ENCODE measurements at places on chromosomes 5 and 9. TPM values are rescaled to one million over a fixed set of nuclear protein-coding genes. Genes with fewer than 3 reads are reported as not detected.

- H3K27ac ChIP-seq: no peak overlapping the region
- H3K4me3 ChIP-seq: no peak overlapping the region
- no peaks in the 10 kb centered on the region for H3K27me3 ChIP-seq
- no peak for DNase-seq
- no peaks in the 10 kb centered on the region for H3K36me3 ChIP-seq
- no peaks in the 10 kb centered on the region for H3K4me1 ChIP-seq
These were observed 100.0 kb upstream of the PLCXD3 start for GRCh38 chr5:41610386-41610785.

- H3K4me1 ChIP-seq: no peaks in the 10 kb centered on the region
- H3K4me3 ChIP-seq: no peak overlapping the region
- no peaks in the 10 kb centered on the region for H3K27me3 ChIP-seq
- H3K27ac ChIP-seq: no peak overlapping the region
- no peaks in the 10 kb centered on the region for H3K36me3 ChIP-seq
These were observed 285.6 kb downstream of the RASEF start for GRCh38 chr9:82777366-82777765.

DNA sequence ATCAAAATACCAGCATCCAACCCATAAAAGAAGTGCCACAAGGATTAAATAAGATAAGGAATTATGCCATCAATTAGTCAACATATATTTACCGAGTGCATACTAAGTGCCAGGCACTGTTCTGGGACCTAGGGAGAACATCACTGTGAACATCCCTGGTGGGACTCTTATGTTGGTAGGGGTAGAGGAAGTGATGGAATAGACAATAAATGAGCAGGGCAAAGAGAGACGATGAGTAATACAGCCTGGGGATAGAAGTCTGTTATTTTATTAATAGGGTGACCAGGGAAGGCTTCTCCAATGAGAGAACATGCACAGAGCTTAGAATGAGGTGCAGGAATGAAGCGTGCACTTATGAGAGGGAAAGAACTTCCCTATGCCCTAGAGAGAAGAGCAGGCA lies 47.4 kb upstream of the VLDLR start:
- no peak overlapping the region for H3K27ac ChIP-seq
- no peak overlapping the region for H3K4me3 ChIP-seq
- peaks cover 12% of the 10 kb centered on the region for H3K4me1 ChIP-seq
- H3K36me3 ChIP-seq: no peaks in the 10 kb centered on the region
- H3K27me3 ChIP-seq: no peaks in the 10 kb centered on the region
- no peak for DNase-seq

GRCh38 chr5:97400537-97400936 lies 217.5 kb upstream of the RIOK2 start:
- H3K4me1 ChIP-seq: no peaks in the 10 kb centered on the region
- no peak overlapping the region for H3K4me3 ChIP-seq
- H3K27me3 ChIP-seq: no peaks in the 10 kb centered on the region
- no peaks in the 10 kb centered on the region for H3K36me3 ChIP-seq

DNA sequence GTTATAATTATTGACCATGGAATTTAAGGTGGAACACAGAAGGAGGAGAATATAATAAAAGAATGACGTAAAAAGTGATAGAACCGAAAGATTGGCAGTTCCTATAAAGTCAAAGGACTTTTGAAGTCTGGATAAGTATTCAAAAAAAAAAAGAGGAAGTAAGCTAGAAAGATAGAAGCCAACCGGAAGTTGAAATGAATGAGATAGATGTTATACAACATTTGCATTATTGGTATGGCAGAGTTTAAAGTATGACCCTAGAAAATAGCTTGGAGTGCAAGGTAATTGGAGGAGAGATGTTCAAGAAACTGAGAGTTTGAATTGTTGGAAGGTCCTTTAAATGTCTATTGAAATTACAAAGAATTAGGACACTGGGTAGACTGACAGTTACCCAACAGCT lies 293.6 kb downstream of the FER start:
- peaks cover 9% of the 10 kb centered on the region for H3K4me1 ChIP-seq
- H3K4me3 ChIP-seq: no peak overlapping the region

DNA sequence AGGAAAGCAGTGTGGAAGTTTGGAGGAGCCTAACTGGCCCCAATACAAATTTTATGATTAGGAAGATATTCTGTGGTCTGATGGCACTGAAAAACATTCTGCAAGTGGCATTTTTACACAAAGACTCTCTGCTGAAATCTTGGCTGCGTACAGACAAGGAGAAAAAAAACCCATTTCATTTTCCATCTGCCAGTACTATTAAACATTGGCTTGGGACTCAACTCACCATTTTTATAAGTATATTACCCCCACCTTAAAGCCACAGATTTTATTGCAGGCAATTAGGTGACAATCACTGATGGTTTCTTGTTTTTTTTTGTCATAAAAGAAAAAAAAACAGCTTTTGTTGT lies 206.9 kb downstream of the PTTG1 start:
- no peaks in the 10 kb centered on the region for H3K4me1 ChIP-seq
- no peaks in the 10 kb centered on the region for H3K27me3 ChIP-seq
- H3K27ac ChIP-seq: no peak overlapping the region
- no peak for DNase-seq
- H3K4me3 ChIP-seq: no peak overlapping the region
- H3K36me3 ChIP-seq: no peaks in the 10 kb centered on the region

- no peaks in the 10 kb centered on the region for H3K27me3 ChIP-seq
- no peaks in the 10 kb centered on the region for H3K36me3 ChIP-seq
- H3K27ac ChIP-seq: no peak overlapping the region
- no peaks in the 10 kb centered on the region for H3K4me1 ChIP-seq
These were observed 29.8 kb upstream of the ALDOB start for GRCh38 chr9:101465326-101465915.

- no peak overlapping the region for H3K27ac ChIP-seq
- H3K4me3 ChIP-seq: no peak overlapping the region
- DNase-seq: no peak
- H3K36me3 ChIP-seq: no peaks in the 10 kb centered on the region
- H3K4me1 ChIP-seq: no peaks in the 10 kb centered on the region
These were observed 431.1 kb downstream of the DTWD2 start for GRCh38 chr5:118557251-118557661.

DNA sequence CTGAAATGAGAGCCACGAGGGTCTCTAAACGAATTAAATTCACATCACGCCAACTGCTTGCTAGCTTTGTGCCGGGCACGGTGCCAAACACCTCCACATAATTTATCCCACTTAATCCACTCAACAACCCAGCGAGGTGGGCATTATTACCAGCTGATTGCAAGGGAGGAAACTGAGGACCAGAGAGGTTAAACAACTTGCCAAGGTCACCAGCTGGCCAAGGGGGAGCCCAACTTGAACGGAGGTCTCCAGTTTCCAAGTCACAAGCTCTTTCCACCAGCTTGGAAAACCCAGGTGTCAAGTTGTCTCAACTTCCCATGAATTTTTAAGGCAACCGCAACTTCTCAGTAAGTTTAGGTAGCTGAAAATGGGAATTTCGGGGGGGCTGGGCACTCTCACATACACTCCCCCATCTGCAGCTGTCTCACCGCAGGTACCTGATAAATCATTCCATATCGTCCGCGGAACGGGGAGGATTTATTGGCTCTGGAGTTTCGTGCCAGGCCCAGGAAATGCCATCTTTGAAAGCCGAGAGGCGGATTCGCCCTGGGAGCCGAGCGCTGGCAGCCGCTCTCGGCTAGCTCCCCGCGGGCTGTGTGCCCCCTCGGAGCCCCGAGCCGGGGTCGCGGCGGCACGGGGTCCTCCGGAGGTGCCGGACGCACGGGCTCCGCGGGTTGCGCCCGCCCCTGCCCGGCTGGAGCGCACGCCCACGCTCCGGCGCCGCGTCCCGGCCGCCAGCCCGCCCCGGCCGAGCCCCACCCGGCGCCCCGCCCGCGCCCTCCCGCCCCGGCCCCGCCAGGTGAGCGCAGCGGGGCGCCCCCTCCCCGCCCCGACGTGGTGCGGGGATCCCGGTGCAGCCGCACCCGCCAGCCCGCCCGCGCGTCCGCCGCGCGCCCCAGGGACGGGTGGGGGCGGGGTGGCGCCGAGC lies 617 bp downstream of the PTPN3 start:
- H3K4me1 ChIP-seq: peaks cover 19% of the 10 kb centered on the region
- no peaks in the 10 kb centered on the region for H3K27me3 ChIP-seq
- H3K27ac ChIP-seq: peak overlapping the region; percentile 32
- peak; percentile 38 for DNase-seq

The INSL6 gene
- not detected for total RNA-seq

The ADAMTS16 gene
- 0.13 TPM for total RNA-seq

The MYORG gene
- 5.9 TPM for total RNA-seq

The DBH gene
- total RNA-seq: 0.15 TPM

The ZFP37 gene
- 4.6 TPM for total RNA-seq

The NFIB gene
- total RNA-seq: 144 TPM
